ENCODE measurements at places on chromosomes 7 and 10.

- peak; percentile 80 for DNase-seq
Observed at GRCh38 chr7:43785420-43785819, 26.9 kb downstream of the BLVRA start.

DNA sequence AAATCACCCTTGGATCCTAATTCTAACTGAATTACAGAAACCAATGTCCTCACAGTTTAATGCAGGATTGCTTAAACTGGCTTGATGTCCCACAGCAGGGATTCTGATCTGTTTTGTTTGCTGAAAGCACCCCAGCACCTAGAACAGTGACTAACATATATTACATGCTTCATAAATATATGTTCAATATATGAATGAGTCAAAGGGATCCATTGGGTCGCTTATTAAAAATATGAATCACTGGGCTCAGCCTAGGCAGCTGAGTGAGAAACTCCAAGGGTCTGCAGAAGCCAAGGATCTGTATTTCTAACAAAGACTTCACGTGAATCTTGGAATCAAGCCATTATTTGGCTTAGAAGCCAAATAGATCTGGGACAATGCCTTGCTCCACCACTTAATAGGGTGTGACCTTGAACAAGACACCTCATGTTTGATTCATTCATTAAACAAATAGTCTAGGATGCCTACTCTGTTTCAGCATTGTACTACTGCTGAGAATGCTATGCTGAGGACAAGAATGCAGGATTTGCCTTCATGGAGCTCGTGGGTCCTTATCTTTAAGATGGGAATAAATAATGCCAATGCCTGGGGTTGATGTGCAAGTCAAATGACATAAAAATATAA is 103.4 kb upstream of the DLX6 start:
- no peak for DNase-seq

DNA sequence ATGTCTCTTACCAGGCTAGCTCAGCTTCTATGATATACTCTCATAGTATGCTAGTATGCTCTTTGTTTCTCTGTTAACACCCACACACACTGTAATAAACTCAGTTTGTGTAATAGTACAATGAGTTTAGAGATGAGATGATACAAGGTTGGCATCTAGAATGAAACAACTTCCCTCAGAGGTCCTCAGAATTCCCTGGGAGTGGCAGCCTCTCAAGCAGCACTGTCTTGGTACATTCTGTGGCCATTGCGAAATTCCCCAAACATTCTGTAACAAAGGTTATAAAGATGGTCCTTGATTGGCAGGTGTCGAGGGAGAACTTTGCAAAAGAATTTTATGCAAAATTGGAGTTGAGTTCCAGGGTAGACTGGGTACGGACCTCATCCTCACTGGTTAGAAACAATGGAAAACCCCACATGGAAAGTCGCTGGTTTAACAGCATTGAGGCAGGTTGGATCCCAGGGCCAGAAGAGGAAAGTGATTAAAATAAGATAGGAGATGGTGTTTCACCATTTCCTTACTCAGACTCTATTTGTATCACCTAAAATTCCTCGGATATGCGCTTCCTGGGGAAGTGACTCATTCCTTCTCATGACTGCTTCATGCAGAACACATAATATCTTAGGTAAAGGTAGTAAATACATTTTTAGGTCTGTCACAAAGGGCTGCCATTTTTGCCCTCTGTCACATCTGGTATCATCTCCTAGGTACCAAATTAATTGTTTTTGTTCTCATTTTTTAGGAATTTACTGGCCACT is 657.8 kb downstream of the SORCS1 start:
- DNase-seq = peak; percentile 5

GRCh38 chr10:89566992-89567391 is 31.6 kb upstream of the SLC16A12 start:
- DNase-seq = no peak

- peak; percentile 40 for DNase-seq
Observed at GRCh38 chr10:6020826-6021225, 41.3 kb downstream of the IL2RA start.

- no peak for DNase-seq
Observed at GRCh38 chr7:118183428-118183785, 557 bp upstream of the LSM8 start.

GRCh38 chr7:43669286-43670081 is 59.8 kb downstream of the COA1 start:
- DNase-seq = peak; percentile 58

- no peak for DNase-seq
Observed at GRCh38 chr10:18008986-18009385, 57.3 kb downstream of the SLC39A12 start.

- DNase-seq = peak; percentile 82
Observed at GRCh38 chr7:133481676-133482075, 228.8 kb downstream of the EXOC4 start.

DNA sequence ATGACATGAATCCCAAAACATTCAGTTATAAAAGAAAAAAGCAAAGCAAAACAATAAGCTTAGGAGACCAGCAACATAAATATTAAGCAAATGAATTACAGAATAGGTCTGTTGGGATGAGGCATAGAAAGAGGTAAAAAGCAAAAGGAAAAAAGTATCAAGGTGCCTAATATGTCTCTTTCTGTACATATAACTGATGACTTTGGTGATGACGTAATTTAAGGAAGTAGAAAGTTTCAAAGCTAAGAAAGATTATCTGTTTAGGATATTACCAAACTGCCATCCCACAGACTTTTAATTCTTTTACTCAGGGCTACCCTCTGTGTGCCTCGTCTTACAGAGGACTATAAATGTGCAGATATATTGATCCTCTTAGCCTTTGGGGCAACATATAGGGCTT is 1066.5 kb downstream of the SORCS3 start:
- DNase-seq = no peak

- DNase-seq = peak; percentile 59
Observed at GRCh38 chr7:140316165-140316661, 82.1 kb downstream of the SLC37A3 start.

DNA sequence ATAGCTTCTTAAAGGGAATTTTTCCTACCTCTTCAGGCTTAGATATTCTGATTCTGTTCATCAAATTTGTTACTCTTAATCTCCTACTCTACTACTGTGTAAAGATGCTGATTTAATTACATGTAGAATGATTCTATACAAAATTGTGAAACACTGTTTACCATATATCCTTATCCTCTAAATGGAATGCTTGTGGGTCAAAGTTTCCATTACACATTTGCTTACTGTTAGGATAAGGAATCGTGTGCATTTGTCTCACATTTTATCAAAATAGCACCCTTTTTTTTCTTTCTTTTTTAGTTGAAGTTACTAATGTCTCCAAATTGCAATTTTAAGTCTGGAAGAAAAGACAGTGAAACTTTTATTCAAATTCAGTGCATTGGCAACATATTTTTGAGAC is 65.3 kb downstream of the TFEC start:
- DNase-seq = no peak

- no peak for DNase-seq
Observed at GRCh38 chr7:150357270-150357669, 11.4 kb upstream of the REPIN1 start.

DNA sequence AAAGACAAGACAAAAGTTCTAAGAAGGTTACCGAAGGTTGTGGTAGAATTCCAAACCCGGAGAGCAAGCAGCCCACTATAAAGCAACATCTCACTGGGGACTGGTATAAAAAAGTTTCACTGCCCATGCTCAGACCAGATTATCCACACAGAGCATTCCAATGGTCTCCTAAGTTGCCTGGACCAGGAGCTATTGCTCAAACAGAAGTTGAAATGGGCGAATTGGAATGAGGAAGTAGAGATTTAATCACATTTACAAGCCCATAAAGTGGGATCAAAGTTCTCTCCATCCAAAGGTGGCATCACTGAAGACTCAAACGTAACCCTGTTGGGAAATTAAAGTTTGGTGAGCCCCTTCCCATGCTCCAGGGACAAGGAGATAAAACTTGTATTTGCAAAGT is 19.8 kb downstream of the OR2F1 start:
- no peak for DNase-seq

DNA sequence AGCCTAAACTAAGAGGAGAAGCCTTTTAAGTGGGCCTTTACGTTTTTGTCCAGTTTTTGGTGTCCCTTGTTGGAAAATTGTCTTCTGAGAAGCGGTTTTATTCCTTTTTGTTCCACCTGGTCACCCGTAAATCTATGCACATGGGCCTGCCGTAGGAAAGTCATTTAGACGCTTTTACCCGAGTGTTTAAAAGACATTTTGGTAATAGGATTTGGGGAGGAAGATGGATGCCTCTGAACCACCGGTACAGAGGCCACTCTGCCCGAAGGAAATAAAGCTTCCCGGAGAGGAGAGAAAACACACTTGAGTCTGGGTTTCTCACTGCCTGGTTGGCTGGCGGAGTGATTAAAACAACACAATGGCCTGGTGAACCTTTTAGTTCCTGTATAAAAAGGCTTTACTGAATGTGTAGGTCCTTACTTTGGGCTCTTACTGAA is 760 bp downstream of the THNSL1 start:
- DNase-seq = no peak

GRCh38 chr7:30322271-30323005 is 38.0 kb downstream of the ZNRF2 start:
- no peak for DNase-seq

DNA sequence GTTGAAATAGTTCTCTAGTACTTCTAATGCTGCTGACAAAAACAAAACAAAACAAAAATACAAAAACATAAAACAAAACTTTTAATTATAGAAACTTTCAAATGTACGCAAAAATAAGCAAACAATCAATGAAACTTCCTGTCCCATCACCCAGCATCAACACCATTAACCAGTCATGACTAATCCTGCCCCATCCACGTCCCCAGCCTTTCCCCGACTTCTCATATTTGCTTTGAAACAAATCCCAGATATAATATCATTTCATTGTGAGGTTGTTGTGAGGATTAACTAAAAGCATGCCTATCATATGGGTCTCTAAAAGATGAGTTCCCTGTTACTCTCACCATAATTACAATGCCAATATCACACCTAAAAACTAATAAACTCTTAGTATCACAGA is 55.7 kb downstream of the CSTF2T start:
- DNase-seq = no peak

GRCh38 chr10:110500515-110500905 is 2.8 kb downstream of the DUSP5 start:
- DNase-seq = peak; percentile 76

DNA sequence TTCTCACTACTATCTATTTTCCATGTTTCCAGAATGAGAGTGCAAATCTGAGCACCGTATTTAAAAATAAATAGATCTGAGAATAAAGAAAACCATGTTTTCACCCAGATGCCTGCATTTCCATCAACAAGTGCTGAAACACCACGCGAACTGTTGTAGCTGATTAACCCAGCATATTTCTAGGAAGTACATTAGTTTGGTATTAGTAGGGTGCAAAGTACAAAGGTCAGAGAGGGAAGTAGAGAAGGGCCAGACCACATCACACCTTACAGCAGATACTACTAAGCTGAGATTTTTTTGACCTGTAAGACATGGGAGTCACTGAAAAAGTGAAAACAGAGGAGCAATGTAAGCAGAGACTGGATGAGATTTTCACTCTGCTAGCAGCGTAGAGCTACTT is 181.3 kb downstream of the IMMP2L start:
- DNase-seq = no peak

- no peak for DNase-seq
Observed at GRCh38 chr7:105719395-105719794, 138.1 kb upstream of the EFCAB10 start.

Measured in astrocyte of the spinal cord (primary cell).